ENCODE measurements at places on chromosomes 13 and 19. TPM values are rescaled to one million over a fixed set of nuclear protein-coding genes. Genes with fewer than 3 reads are reported as not detected.

Gene KCNN1
- 2.4 TPM for total RNA-seq

Gene GNG7
- 1.2 TPM for total RNA-seq

GRCh38 chr13:26914148-26914547 lies 153.6 kb upstream of the GPR12 start:
- no peak for DNase-seq

DNA sequence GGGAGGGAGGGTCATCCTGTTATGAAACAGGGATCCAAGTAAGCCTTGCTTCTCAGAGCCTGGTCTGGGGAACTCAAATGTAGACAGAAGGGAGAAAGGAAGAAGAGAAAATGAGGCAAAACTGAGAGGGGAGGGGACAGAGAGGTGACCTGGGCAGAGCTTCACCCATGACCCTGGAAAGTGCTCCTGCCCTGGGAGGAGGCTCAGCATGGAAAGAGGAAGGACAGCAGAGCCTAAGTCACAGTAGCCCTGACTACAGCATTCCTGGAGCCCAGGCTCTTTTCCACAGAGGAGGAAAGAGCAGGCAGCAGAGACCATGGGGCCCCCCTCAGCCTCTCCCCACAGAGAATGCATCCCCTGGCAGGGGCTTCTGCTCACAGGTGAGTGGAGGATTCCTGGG lies at the start of gene CEACAM3:
Gene CEACAM3 (plus strand): TSS at position 226 of the 400 bp plus-strand sequence. CDS start 91 bp downstream, at position 317.
- DNase-seq: no peak

DNA sequence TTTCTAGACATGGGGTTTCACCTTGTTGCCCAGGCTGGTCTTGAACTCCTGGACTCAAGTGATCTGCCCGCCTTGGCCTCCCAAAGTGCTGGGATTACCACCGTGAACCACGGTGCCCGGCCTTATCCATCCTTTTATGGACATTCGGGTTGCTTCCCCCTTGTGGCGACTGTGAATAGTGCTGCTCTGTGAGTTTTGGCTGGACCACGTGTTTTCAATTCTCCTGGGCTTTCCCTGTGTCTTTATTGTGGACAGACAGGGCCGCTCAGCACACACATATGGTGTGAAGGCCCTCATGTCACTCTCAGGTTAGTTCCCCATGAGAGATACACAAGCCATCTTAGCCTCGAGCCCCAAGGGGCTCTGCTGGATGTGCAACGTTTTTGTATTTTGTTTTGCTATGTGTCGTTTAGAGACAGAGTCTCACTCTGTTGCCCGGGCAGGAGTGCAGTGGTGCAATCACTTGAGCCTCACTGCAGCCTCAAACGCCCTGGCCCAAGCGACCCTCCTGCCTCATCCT lies 40.5 kb downstream of the MAU2 start:
- DNase-seq: peak; percentile 85

Measured in hepatocyte (in vitro differentiated cells).